ENCODE measurements at places on chromosomes 7 and 10.
A peak's percentile ranks its signal among the peaks of the same experiment; 100 is the strongest.

GRCh38 chr10:17742918-17743317 is 9.1 kb upstream of the TMEM236 start:
- peak; percentile 43 for DNase-seq

- peak; percentile 74 for DNase-seq
Observed at GRCh38 chr10:72274730-72275350, 1.1 kb downstream of the DDIT4 start.

DNA sequence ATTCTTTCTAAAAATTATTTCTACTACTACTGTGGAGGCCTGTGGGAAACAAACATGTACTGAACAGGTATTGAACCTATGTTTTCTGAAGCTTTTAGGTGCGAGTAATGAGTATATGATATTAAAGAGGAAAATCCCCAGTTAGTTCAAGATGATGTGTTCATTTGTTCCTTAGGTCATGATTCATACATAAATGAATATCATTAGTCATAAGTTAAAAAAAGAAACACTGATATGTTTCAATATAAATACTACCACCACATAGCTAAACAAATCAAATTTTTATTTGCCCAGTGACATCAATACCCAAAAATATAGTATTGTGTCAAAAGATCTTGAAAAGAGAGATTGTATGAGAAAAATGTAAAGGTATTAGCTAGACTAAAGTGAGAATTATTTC is 210.7 kb upstream of the GNAI1 start:
- no peak for DNase-seq

- no peak for DNase-seq
Observed at GRCh38 chr7:4809091-4809591, 33.7 kb downstream of the AP5Z1 start.

DNA sequence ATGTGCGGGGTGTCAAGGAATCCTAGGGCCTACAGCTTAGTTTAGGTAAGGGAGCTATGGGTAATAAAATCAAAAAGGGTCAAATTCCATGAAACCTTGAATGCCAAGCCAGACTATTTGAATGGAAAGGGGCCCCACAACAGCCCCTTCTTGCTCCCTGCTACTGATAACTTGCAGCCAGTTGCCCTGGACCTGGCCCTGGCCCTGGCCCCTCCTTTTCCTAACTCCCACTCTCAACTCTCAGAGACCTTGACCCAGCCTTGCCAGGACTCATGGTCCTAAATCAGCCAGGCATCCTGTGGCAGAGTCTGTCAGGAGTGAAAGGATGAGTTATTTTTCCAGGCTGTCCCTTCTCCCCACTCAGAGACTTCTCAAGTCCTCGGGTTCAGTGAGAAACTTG is 5.9 kb downstream of the KCNIP2 start:
- no peak for DNase-seq

DNA sequence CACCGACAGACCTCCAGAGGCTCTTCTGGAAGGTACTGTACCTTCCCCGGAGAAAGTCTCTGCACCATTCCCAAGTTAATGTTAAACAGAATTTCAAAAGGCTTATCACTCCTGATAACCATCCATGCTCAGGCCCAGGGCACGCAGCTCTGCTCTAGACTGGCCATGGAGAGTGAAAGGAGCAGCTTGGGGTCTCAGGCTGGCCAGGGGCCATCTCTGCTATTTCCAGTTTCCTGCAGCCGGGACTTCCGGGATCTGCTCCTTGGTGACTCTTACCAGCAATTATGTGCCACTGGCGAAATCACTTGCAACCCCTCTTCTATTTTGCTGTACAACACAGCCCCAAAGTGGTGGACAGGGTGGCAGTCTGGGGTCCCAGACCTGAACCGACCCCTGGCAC is 6.0 kb downstream of the CLDN15 start:
- no peak for DNase-seq

GRCh38 chr7:150514748-150515222 is at the start of gene GIMAP7:
Gene GIMAP7 (plus strand): TSS chr7:150514872. CDS start chr7:150519975, 5,103 bp downstream.
- DNase-seq: no peak

- DNase-seq: no peak
Observed at GRCh38 chr7:147276783-147277370, 1160.3 kb downstream of the CNTNAP2 start.

DNA sequence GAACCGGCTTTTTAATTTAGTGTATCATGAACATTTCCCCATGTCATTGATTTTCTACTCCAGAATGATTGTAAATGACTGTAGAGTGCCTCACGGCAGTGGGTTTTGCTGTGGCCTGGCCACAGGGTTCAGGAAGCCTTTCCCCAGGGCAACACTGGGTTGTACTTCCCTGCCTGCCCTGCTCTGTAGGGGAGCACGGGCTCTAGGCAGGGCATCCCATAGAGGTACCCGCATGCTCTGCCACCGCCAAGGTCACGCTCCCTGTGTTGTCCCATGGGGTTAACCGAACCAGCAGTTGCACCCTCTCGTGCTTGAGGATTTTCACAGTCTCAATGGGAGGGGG is 63.8 kb downstream of the BPGM start:
- no peak for DNase-seq

- DNase-seq: no peak
Observed at GRCh38 chr7:31006857-31007256, 43.1 kb downstream of the GHRHR start.

DNA sequence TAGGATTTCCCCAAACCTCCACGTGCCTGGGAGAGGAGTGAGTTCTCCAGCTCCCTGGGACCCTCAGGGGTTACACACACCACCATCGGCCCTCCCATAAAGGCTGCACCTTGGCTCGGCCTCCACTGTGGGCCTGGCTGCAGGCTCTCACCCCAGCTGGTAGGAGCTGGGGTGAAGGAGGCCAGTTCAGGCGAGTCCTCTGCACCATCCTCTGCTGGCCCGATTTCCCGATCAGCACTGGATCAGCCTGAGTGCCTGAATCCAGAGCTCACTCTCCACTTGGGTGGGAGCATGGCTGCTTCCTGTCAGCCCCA is 115.1 kb upstream of the RET start:
- DNase-seq: no peak

DNA sequence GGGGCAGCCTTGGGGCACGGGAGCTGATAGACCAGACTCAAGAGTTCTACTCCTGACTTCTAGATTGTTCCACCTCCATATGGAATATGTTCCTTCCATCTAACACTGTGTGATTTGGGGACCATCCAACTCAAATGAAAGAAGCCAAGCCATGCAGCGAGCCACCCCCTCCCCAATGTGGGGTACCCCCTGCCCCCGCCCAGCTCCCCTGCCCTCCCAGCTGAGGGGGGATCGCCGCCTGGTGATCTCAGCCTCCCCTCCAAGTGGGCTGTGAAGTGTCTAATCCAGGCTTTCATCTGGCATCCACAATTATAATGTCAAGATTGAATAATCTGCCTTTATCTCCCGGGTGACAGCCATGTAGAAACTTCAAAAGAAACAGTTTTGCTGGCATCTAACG is 246.1 kb downstream of the RPS24 start:
- no peak for DNase-seq

DNA sequence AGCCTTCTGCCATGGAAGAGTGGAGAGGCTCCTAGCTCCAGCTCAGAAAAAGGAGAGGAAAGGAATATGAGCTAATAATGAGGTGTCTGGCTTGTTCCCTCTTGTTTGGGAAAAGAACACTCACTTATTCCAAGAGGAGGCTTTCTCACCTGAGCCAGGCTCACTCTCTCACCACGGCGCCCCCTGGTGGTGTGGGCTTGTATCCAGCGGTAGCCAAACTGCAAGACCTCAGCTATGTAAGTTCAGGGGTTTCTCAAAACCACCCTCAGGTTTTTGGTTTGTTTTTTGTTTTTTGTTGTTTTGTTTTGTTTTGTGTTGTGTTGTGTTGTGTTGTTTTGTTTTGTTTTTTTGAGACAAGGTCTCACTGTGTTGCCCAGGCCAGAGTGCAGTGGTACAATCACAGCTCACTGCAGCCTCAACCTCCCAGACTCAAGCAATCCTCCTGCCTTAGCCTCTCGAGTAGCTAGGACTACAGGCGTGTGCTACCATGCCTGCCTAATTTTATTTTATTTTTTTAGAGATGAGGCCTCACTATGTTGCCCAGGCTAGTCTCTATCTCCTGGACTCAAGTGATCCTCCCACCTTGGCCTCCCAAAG is 124.0 kb downstream of the TMEM130 start:
- DNase-seq: peak; percentile 40

- no peak for DNase-seq
Observed at GRCh38 chr10:59016043-59016442, 160.4 kb upstream of the PHYHIPL start.

- no peak for DNase-seq
Observed at GRCh38 chr10:4333459-4333894, 492.5 kb upstream of the AKR1E2 start.

GRCh38 chr10:526651-527312 is 162.7 kb downstream of the DIP2C start:
- no peak for DNase-seq

DNA sequence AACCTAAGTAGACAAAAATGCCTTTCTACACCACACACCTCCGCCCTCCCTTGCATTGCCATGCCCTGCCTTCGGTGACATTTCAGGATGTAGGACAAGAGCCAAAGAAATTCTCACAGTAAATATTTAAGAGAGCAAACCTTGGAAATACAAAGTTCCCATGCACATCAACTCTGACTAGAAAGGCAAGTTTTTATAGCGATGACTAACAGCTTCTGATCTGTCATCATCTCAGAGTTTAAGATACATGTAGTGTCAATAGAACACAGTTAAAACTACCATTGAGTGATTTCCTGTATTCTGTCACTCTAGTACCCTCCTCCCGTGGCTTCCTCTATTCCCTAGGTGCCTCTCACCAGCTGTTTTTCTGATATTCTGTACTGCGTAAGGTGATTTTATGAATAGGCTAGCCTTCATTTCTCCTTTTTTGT is 20.7 kb downstream of the SLC16A9 start:
- DNase-seq: no peak

- no peak for DNase-seq
Observed at GRCh38 chr7:91319351-91319750, 55.1 kb downstream of the FZD1 start.

- DNase-seq: no peak
Observed at GRCh38 chr10:93806903-93807302, 49.2 kb downstream of the LGI1 start.

GRCh38 chr7:158019726-158020705 is 567.6 kb downstream of the PTPRN2 start:
- no peak for DNase-seq

GRCh38 chr10:129642427-129642826 is 175.4 kb downstream of the MGMT start:
- DNase-seq: no peak

DNA sequence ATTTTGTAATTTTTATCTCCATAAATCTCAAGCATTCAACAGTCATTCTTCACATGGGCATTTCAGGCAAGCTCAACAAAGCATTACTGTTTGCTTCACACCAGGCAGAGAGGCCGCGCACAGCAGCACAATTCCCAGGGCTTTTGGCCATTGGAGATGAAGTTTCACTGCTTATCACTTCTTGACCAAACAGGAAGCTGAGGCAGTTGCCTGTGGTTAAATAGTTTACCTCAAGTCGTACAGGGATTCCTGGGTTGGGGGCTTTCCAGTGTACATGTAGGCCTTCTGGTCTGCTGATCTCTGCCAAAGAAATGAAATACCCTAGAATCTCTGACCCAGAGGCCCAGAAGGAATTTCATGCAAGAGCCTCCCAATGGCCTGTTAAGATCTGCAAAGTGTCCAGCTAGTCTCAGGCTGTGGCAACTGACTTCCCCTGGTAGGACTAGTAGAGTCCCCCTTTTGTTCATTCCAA is 11.2 kb upstream of the PRDX3 start:
- no peak for DNase-seq

- no peak for DNase-seq
Observed at GRCh38 chr10:58399410-58399809, 14.2 kb downstream of the TFAM start.

- DNase-seq: no peak
Observed at GRCh38 chr7:66698652-66699205, 41.8 kb upstream of the RABGEF1 start.

- DNase-seq: no peak
Observed at GRCh38 chr7:93150200-93150835, 2.1 kb upstream of the SAMD9L start.

GRCh38 chr7:128939861-128940410 is 2.2 kb downstream of the IRF5 start:
- DNase-seq: no peak

GRCh38 chr7:79979437-79979836 is 155.2 kb upstream of the GNAI1 start:
- no peak for DNase-seq

DNA sequence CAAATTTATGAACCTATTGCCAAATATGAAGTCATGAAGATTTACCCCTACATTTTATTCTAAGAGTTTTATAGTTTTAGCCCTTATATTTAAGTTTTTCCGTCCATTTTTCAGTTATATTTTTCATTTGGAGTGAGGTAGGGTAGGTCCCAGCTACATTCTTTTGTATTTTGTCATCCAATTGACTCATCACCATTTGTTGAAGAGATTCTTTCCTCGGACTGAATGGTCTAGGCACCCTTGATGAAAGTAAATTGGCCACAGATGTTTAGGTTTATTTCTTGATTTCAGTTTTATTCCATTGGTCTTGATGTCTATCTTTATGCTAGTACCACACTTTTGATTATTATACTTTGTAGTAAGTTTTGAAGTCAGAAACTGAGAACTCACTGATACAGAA is 22.7 kb downstream of the CYP2C19 start:
- no peak for DNase-seq

DNA sequence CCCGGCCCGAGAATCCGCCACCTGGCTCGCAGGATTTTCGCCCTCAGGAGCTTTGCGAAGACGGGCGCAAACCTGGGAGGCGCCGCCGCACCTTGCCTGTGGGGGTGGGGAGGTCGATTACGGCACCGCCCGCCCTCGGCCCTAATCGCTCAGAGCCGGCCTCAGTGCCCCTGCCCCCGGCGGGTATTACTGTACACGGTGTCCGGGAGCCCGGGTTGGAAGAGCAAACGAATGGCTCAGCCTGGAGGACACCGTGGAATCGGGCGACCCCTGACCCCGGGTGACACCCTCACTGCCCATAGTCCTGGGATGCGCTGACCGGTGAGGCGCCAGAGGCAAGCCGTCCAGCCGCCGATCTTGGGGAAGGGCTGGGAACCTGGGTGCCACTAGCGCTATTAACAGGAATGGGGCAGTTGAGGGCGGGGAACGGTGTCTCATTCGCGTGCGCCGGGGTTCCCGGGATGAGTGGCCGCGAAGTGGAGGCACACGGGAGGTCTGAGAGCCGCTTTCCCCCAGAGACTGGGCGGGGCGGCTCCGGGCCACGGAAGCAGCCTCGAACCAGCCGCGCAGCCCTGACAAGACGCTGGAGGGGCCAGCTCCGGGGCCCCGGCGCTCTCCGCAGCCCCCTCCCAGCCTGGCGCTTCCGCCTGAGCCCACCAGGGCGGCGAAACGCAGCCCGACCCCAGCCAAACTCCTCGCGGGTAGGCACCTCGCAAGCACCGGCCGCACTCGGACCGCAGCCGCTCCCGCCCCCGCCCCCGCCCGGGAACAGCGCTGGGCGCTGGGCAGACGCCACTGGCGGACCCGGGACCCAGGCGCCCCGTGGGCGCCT is 167.5 kb downstream of the NRF1 start:
- DNase-seq: no peak

- DNase-seq: no peak
Observed at GRCh38 chr10:60222047-60222446, 167.6 kb downstream of the ANK3 start.

- DNase-seq: no peak
Observed at GRCh38 chr10:130656582-130657133, 520.5 kb downstream of the GLRX3 start.
